ENCODE measurements at places on chromosomes 12 and 14.

DNA sequence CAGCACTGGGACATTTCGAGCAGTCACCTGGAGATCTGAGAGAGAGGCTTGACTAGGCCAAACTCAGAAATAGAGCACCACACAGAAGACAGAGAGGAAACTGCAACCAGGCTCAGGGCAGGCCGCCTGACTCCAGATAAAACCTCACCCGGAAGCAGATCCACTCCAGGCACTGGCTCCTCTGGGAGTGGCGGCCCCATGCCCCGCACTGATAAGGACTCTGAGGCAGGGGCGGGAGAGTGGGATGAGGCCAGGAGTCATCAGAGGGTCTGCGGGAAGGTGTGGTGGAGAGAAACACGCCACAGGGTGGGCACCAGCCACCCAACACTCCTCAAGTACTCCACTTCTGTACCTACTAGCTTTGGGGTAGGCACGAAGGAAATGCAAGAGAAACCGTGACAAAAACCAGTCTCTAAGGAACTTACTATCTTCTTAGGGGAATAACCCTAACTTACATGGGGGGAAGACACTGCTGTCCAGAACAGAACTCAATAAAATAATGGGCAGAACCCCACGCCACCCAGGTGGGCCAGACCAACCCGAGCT lies 71.3 kb downstream of the CHGA start:
- no peak for DNase-seq

DNA sequence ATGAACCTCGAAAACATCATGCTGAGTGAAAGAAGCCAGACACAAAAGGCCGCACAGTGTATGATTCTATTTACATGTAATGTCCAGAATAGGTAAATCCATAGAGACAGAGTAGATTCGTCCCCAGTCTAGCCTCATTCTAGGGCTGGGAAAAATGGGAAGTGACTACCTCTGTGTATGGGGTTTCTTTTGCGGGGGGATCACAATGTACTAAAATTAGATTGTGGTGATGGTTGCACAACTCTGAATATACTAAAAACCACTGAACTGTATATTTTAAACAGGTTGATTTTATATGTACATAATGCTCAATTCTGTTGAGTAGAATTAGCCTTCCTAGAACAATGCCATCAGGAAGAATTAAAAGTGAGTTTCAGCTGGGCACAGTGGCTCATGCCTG lies 6.3 kb upstream of the RILPL2 start:
- no peak for DNase-seq

GRCh38 chr12:92294676-92295440 lies 149.2 kb upstream of the BTG1 start:
- DNase-seq = no peak

GRCh38 chr14:37318938-37319337 lies 121.2 kb downstream of the MIPOL1 start:
- DNase-seq = no peak

DNA sequence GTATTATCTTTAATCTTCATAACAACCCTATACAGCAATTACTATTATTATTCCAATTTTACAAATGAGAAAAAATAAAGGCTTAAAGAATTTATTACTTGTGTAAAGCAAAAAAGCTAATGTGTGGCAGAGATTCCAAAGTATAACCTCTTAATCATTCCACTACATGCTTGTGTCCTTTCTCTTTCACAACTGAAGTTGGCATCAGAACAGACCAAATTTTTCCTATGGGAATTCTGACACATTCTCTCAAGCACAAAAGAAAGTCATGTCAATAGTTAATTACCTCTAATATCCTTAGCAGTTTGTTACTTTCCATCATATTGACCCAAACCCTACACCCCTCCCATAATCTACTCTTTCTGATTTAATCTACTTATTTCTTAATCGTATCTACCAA lies 86.7 kb downstream of the BCL2L14 start:
- no peak for DNase-seq

DNA sequence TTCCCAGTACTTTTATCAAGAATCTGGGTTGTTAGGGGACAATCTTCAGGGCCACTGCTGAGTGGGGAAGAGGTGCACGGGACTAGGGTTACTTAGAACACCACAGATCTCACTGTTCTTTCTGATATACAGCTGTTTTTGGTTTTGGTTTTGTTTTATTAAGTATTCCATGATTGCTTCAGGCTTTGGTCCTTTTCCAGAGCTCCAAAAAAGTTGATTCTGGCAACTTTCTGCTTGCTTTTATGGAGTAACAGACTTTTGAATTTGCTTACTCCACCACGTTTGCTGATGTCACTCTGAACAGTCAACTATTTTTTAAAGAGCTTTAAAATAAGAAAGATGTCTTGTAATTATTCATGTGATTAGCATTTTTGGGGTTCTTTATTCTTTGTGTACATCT lies 368.1 kb upstream of the FOXG1 start:
- no peak for DNase-seq

- no peak for DNase-seq
These were observed at the start of gene GPR68 for GRCh38 chr14:91244501-91244901. GPR68 (minus strand) TSS chr14:91244704; CDS start chr14:91235050, 9,654 bp downstream.

- no peak for DNase-seq
These were observed 51.0 kb upstream of the RIN3 start for GRCh38 chr14:92462568-92462967.

DNA sequence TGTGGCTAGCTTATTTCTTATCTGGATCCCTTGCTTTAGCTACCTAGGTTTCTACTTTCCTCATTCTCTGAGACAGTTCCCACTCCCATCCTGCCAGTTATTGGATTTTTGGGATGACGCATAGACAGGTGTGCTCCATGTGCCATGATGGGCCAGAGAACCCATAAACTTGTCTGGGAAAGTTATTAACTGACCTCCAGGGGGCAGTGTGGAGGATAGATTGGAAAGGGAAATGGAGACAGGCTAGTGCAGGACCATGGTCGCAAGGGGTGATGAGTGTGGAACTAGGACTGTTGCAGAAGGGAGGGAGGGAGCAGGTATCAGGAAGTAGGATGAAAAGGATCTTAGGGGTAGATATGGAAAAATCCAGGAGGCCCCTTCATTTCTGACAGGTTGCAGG lies 80.3 kb downstream of the ESRRB start:
- DNase-seq = peak; percentile 47

- DNase-seq = peak; percentile 38
These were observed 789.6 kb downstream of the NRXN3 start for GRCh38 chr14:78959674-78960264.

Measured in RPMI8226 (cell line).